Hepatic stellate cell (primary cell): ENCODE measurements at places on chromosomes 1 and 21.

DNA sequence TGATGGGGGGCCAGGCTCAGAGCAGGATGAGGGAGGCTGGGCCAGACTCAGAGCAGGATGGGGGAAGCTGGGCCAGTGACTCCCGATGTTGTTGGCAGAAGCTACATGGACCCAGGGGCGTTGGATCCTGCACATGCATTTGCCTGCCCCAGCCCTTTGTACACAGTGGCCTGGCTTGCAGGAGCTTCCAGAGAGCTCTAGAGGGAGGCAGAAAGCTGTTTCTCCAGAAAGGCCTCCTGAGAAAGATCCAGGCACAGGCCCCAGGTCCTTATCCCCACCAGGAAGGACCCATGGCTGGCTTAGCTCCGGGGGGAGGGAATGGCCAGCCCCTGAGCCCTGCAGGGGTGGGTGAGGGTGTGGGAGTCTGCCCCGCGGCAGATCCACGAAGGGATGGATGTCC, 106.6 kb upstream of the ACTRT2 start:
- DNase-seq: no peak

DNA sequence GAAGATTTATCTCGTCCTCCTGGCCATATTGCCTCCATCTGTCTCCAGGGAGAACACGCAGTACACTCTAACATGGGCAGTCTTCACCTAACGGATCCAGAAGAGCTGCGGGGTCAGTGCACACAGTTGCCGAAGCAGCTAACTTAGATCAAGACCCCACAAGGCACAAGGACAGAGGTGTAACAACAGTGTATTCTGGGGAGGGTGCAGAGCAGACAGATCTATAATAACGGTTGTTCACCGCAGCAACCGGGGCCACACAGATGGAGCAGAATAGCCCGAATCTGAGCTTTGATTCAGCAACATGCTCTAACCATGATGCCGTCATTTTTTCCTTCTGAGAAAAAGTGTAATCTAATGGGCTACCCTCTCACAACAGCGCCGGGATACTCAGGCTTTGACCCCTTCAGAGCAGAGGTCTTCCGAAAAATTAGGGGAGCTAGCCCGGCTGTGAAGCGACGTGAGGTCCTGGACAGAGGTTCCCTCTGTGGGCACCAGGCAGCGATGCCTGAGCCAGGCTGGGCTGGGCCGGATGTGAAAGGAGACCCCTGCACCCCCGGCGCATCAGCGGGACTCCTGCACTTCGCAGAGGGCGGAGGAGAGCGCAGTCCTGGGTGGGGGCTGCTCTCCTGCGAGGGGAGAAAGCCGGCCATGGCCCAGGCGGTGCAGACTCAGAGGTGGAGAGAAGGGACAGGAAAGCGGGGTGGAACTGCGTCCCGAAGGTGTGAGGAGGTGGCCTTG, 57.5 kb downstream of the BCL9 start:
- DNase-seq: peak; percentile 9

DNA sequence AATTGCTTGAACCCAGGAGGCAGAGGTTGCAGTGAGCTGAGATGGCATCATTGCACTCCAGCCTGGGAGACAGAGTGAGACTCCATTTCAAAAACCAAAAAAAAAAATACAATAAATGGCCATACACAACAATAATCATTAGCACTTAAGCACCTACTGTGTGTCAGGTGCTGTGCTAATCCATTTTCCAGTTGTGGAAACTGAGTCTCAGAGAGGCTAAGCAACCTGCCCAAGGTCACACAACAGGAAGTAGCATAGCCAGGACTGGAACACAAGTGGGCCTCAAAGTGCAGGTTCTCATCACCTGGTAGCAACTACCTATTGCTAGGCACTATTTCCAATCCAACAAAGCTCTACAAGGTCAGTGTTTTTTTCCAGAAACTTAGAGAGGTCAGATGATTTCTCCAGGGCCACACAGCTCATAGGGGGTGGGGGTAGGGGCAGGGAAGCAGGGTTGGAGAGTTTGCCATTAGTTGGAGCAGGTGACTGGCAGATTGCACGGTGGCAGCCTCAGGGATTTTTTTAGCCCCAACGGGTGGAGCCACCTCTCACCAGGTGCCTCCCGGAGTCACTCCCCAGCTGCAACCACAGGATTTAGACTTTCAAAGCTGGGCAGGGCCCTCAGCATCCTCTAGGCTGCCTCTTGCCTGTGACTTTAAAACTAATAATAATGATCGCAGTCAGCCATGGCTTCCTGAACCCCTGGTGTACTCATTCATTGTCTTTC, 52.5 kb upstream of the ID3 start:
- no peak for DNase-seq

DNA sequence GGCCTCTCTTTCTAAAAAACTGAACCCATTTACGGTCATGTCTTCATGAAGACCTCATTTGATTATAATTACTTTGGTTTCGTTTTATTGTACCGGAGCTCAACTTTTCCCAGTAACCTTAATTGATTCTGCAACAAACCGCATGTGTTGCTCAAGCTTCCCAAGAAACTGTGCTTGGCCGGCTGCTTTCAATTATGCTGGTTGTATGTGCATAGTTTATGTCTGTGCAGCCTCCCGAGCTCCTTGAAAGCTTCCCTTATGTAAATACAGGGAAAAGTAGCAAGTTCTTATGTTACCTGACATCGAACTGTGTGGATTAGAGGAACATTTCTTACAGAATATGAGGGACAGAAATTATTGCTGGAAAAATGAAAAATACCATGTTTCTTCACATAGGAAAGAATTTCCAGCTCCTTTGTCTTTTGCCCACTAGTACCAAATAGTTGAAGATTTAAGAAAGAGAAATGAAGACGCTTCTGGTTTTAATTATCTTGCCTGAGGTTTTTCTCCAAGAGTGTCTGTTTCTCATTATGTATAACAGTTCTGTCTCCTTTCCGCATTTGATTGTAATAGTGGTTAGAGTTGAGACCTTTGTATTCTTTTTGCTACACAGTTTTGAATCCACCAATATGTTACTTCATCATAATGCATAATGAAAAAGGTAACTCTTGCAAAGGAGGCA, 2.1 kb downstream of the VCAM1 start:
- DNase-seq: no peak

DNA sequence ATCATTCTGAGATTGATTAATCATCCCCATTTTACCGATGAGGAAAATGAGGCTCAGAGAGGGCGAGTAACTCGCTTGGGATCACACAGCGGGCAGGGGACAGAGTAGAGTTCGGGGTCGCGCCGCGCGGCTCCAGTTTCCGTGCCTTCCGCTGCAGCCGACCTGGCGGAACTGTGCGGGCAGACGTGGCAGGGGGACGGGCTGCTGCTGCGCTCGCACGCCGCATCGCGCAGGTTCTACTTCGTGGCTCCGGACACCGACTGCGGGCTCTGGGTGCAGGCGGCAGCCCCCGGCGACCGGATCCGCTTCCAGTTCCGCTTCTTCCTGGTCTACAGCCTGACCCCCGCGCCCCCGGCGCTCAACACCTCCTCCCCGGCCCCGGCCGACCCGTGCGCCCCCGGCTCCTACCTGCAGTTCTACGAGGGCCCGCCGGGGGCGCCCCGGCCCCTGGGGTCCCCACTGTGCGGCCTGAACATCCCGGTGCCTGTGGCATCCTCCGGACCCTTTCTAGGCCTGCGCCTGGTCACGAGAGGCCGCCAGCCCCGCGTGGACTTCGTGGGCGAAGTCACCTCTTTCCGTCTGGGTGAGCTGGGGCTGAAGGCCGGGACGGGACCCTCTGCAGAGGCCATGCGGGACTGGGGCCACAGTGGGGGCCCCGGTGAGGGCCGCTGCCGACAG, 2.3 kb downstream of the LDLRAD2 start:
- peak; percentile 2 for DNase-seq

GRCh38 chr1:19949016-19949415, 25.6 kb upstream of the PLA2G2E start:
- peak; percentile 35 for DNase-seq

GRCh38 chr1:85280636-85281035, 4.2 kb upstream of the BCL10 start:
- no peak for DNase-seq

GRCh38 chr1:2927393-2928360, 93.6 kb upstream of the ACTRT2 start:
- no peak for DNase-seq

DNA sequence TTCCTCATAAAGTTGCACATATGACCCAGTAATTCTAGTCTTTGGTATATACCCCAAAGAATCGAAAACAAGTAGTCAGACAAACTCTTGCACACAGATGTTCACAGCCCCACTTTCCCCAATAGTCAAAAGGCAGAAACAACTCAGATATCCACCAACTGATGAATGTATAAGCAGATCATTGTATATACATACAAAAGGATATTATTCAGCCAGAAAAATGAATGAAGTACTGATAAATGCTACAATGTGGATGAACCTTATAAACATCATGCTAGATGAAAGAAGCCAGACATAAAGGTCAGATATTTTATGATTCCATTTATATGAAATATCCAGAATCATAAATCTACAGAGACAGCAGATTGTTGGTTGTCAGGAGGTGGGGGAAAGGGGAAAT, 27.3 kb downstream of the SHCBP1L start:
- no peak for DNase-seq

DNA sequence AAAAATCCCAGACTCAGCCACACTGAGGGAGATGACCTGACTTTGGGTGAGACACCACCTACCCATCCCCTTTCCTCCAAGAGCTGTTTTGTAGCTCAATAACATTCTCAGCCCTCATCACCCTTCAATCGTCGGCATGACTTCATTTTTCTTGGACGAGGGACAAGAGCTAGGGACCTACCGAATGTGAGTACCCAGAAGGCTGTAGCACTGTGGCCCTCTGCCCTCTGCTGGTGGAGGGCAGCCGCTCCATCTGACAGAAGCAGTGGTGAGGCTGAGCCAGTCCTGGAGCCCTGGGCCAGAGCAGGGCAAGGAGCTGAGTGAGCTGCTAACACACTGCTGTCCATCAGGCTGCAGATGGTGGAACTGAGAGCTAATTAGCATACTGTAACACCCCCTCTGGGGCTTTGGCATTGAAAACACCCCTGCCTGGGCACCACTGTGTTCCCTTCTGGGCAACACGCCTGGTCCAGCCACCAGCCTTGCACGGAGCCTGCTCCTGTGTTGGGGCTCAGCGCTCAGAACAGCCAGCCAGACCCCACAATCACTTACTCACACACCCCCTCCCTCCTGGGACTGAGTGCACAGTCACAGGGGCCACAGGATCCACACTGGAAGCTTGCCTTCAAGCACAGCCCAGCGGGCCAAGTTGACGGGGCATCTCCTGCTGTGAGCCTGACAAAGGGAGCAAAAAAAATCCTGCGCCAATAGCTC, 18.3 kb upstream of the ALPL start:
- DNase-seq: peak; percentile 77

GRCh38 chr1:245489838-245490237, 335.1 kb downstream of the KIF26B start:
- no peak for DNase-seq

DNA sequence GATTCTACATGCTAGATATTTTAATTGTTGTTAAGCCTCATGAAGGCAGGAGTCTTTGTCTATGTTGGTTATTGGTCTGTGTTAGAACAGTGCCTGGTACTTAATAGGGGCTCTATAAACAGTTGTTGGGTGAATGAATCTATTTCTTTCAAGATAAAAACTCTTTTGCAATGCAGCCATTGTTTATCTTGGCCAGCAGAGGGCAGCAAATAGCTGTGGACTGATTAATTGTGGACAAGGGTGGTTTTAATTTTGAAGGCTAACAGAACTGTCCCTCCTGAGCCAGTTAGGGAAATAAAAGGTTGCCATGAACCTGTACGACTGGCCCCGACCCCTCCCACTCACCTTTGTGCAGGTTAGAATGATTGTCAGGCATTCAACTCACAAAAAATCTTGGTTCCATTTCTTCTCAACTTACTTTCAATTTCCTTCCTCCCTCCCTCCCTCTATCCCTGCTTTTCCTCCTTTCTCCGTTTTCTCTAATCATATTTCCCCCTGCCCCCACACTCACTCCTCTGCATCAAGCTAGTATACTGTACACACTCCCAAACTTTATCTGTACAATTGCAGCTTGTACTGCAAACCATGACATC, 66.3 kb upstream of the DIRAS3 start:
- peak; percentile 31 for DNase-seq

DNA sequence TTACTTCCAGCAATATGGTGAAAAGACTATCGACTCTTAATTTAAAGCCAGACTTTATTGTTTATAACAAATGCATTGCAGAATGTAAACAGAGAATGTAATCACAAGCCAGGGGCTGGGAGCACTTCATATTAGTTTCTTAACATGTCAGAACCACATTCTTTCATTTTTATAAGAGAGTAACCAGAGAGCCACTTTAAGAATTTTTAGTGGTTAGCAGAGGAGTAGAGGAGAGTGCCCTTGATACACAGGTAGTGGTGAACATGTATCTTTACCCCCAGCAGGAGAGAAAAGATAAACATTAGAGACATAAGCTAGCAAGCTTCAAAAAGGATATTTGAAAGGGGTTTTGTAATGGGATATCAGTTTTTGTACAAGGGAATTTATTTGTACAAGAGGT, 11.1 kb downstream of the AMY2B start:
- no peak for DNase-seq

DNA sequence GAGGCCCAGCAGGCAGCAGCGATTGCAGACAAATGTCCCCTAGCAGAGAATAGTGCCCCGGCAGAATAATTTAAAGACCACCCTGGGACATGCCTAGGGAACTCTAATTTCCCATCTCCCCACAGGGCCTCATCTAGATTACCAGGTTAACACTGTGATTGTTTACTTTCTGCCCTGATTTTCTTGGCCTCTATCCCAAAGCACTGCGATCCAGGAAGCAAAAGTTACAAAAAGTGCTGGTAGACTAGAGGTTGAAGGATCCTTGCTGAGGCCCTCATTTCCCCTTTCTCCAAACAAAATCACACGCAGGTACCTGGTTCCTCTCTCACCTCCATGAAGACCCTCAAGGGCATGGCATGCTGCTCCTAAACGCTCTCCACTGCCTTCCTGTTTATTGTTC, 229.7 kb downstream of the C1orf94 start:
- DNase-seq: no peak

DNA sequence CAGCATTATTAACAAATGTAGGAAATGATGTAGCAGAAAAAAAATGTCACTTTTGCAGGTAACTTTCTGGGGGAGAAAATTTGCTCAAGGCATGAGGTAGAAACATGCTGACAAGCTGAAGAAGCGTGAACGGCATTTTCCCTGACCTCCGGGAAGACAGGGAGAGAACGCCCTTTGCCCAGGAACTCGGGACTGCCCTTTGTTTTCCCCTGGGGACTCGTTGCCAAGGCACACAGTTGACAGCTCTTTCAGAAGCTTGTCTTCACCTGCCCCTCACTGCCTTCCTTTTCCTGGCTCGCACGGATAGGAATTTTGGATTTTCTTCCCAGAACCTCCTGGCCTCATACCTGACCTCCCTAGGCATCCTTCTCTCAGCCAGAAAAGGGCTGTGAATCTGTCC, 52.7 kb upstream of the COA6 start:
- DNase-seq: no peak

- no peak for DNase-seq
Measured at GRCh38 chr1:55947446-55947845, 631.9 kb downstream of the PLPP3 start.

- peak; percentile 8 for DNase-seq
Measured at GRCh38 chr1:179493323-179493722, 82.4 kb downstream of the NPHS2 start.

DNA sequence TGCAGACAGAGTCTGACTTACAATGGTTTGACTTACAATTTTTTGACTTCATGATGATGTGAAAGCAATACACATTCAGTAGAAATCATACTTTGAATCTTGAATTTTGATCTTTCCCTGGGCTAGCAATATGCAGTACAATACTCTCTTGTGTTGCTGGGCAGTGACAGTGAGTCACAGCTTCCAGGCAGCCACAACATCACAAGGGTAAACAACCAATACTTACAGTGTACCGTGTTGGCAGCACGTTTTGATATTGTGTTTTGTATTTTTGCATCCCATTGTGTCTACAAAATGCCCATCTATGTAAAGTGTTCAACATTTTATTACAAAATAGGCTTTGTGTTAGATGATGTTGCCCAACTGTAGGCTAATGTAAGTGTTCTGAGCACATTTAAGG, 150.9 kb downstream of the NTMT2 start:
- DNase-seq: no peak
